ENCODE measurements at places on chromosomes 16 and 17.

GRCh38 chr16:86884390-86884650 lies 306.0 kb downstream of the FOXL1 start:
- no peaks in the 10 kb centered on the region for H3K4me1 ChIP-seq
- no peak overlapping the region for H3K27ac ChIP-seq
- no peak for DNase-seq
- H3K36me3 ChIP-seq, result no peaks in the 10 kb centered on the region
- no peak overlapping the region for H3K4me3 ChIP-seq

- DNase-seq, result peak; percentile 84
- no peaks in the 10 kb centered on the region for H3K36me3 ChIP-seq
- H3K27me3 ChIP-seq, result peaks cover 10% of the 10 kb centered on the region
- no peak within 1 kb of the TSS for H3K27ac ChIP-seq
- H3K4me3 ChIP-seq, result peak within 1 kb of the TSS; percentile 29
Observed at GRCh38 chr17:50560185-50560824, at the start of gene CACNA1G. CACNA1G (plus strand) TSS chr17:50560715; CDS start chr17:50561460, 745 bp downstream.

DNA sequence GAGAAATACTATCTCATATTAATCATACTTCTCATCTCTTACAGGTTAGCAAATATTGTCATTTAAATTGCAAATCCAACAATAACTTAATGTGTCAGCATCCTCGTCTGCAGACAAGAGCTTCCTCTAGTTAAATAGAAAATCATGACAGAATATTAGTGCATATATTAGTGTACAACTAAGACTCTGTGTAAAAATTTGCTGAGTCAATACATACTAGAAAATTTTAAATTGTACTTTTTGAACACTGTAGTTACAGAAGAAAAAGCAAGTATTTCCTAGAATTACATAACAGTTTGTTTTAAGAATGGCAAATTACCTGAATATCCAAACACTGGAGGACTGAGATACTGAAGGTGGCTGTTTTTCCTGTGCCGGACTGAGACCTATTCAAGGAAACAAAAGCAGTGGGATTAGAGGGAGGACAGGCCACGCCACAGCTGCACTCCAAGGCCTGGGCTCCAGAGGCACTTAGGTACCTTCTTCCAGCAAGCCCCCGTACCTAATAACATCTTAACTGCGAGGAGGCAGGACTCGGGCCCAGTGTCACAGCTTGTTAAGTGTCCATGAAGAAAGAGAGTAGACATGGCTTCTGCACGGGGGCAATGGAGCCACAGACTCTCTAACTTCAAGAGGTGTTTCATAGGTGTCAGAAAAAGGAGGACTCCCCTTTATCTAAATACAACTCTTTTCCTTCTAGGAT lies 5.3 kb downstream of the EIF4A3 start:
- no peak overlapping the region for H3K27ac ChIP-seq
- peaks cover 17% of the 10 kb centered on the region for H3K4me1 ChIP-seq
- DNase-seq, result no peak
- H3K27me3 ChIP-seq, result no peaks in the 10 kb centered on the region

GRCh38 chr16:68700120-68700519 lies 37.0 kb upstream of the CDH1 start:
- H3K27me3 ChIP-seq, result no peaks in the 10 kb centered on the region
- no peak overlapping the region for H3K27ac ChIP-seq
- no peak overlapping the region for H3K4me3 ChIP-seq
- H3K4me1 ChIP-seq, result no peaks in the 10 kb centered on the region
- DNase-seq, result no peak

- H3K27me3 ChIP-seq, result no peaks in the 10 kb centered on the region
- no peaks in the 10 kb centered on the region for H3K36me3 ChIP-seq
- no peak overlapping the region for H3K4me3 ChIP-seq
Observed at GRCh38 chr17:74796866-74797265, 20.7 kb upstream of the NAT9 start.

Data from thyroid gland (tissue), 4 donors.